ENCODE measurements at places on chromosomes 11 and 22.

GRCh38 chr22:22943521-22944267 lies 56.1 kb downstream of the IGLL5 start:
- DNase-seq = no peak
- H3K27ac ChIP-seq = no peak overlapping the region
- H3K4me3 ChIP-seq = no peak overlapping the region
- no peaks in the 10 kb centered on the region for H3K36me3 ChIP-seq
- peaks cover 66% of the 10 kb centered on the region for H3K27me3 ChIP-seq

DNA sequence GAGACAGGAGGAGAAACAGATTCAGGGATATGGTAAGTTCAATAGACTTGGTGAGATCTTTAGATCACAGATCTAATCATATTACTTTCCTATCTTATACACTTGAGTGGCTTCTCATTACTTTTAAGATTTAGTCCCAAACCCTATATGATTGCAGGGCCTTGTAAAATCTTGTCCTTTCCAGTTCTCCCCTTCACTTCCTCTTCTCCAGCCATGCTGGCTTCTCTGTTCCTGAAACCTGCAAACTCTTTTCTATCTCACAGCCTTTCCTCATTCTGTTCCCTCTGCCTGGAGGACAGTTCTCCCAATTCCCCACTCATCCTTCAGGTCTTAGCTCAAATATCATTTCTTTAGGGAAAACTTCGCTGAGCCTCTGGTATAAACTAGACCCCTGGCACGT lies 65.9 kb upstream of the BIRC3 start:
- no peaks in the 10 kb centered on the region for H3K4me1 ChIP-seq
- no peaks in the 10 kb centered on the region for H3K36me3 ChIP-seq
- no peak for DNase-seq
- no peak overlapping the region for H3K27ac ChIP-seq
- H3K4me3 ChIP-seq = no peak overlapping the region

DNA sequence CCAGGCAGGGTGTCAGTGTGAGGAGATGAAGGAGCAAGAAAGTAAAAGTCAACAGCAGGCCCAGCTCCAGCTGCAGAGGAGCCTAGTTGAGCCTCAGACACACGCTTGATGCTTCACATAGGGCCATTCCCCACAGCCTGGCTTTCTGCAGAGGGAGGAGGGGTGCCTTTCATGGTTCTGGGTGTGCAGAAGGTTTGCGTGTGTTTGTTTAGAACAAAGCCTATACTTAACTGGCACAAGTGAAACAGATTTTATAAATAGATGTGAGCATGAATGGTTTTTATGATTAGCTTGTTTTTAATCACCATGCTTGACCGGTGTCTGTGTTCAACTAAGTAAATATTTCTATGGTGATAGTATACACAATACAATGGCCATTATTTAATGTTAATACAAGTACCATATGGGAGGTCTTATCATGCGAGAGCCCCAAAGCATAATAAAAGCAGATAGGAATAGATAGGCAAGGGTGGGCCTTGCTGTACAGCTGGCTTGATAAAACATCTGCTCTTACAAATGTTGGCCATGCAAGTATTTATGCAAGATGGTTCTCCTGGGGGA lies 290.2 kb downstream of the ETS1 start:
- H3K4me3 ChIP-seq = no peak overlapping the region
- DNase-seq = no peak
- no peaks in the 10 kb centered on the region for H3K27me3 ChIP-seq

GRCh38 chr11:12269104-12269441 lies 108.3 kb upstream of the PARVA start:
- H3K27ac ChIP-seq = peak overlapping the region; percentile 60
- H3K4me3 ChIP-seq = no peak overlapping the region
- peaks cover 21% of the 10 kb centered on the region for H3K4me1 ChIP-seq
- no peaks in the 10 kb centered on the region for H3K36me3 ChIP-seq
- H3K27me3 ChIP-seq = no peaks in the 10 kb centered on the region

- no peaks in the 10 kb centered on the region for H3K27me3 ChIP-seq
- H3K4me1 ChIP-seq = peaks cover 18% of the 10 kb centered on the region
- no peaks in the 10 kb centered on the region for H3K36me3 ChIP-seq
- no peak overlapping the region for H3K4me3 ChIP-seq
These were observed 325.7 kb downstream of the SOX6 start for GRCh38 chr11:16030664-16031063.

- H3K27me3 ChIP-seq = no peaks in the 10 kb centered on the region
- DNase-seq = no peak
- H3K4me1 ChIP-seq = no peaks in the 10 kb centered on the region
- no peak overlapping the region for H3K27ac ChIP-seq
These were observed 22.4 kb downstream of the RTCB start for GRCh38 chr22:32389685-32390084.

- no peak overlapping the region for H3K4me3 ChIP-seq
- DNase-seq = no peak
- H3K27ac ChIP-seq = no peak overlapping the region
- peaks cover 14% of the 10 kb centered on the region for H3K4me1 ChIP-seq
- no peaks in the 10 kb centered on the region for H3K27me3 ChIP-seq
These were observed 10.2 kb downstream of the SIRT3 start for GRCh38 chr11:225734-226453.

DNA sequence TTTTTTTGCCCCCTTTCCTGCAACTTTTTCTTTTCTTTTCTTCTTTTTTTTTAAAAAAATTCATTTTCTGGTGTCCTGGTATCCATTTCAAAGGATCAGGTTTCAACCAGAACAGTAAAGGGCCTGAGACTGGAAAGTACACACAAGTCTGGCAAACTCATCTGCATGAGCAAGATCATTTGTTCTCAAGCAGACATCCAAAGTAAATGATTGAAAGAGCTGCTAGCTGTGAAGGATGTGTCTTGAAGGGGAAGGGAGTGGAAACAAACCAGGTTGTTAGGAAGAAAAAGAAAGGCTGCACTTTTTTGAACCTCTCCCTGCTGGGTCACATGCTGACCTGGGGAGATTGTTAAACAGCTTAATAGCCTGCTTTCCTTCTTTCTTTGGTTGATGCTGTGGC lies 5.3 kb downstream of the YAP1 start:
- peaks cover 90% of the 10 kb centered on the region for H3K4me1 ChIP-seq
- no peaks in the 10 kb centered on the region for H3K27me3 ChIP-seq
- H3K27ac ChIP-seq = no peak overlapping the region
- no peak overlapping the region for H3K4me3 ChIP-seq
- no peak for DNase-seq

- no peaks in the 10 kb centered on the region for H3K36me3 ChIP-seq
- DNase-seq = no peak
- no peak overlapping the region for H3K27ac ChIP-seq
- no peak overlapping the region for H3K4me3 ChIP-seq
- H3K27me3 ChIP-seq = no peaks in the 10 kb centered on the region
- no peaks in the 10 kb centered on the region for H3K4me1 ChIP-seq
These were observed 326.6 kb upstream of the LRRC4C start for GRCh38 chr11:41786087-41786486.

DNA sequence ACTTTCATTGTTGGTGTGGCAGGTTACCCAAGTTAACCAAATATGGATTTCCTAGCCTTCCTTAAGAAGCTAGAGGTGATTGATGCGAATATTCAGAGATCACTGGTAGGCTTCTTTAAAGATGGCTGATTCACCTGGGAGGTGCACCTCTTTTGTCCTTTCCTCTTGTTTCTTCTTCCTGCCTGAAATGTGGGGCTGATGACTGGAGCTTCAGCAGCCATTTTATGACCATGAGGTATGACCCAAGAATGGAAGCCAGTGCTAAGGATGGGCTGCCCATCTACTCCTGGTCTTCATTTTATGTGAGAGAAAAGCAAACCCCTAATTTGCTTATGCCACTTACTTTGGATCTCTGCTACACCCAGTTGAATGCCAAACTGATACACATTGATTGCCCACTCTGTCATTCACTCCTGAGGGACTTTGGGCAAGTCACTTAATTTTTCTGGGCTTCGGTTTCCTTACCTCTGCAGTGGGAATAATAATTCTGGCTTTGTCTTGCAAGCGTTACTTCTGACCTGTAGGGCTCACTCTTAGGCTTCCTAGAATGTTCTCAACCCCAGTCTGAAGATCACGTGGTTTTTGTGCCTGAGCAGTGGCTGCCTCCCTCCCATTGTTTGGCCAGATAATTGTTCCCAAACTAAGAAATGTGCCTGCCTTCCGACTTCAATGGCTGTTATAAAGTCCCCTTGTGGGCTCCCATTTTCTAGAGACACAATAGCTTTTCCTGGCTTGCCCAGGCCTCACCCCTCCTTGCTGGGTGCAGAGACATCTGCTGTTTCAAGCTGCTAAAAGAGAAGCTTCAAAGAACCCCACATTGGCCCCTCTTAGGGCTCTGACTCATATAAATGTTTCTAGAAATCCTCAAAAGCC lies 243.1 kb downstream of the ST3GAL4 start:
- no peak overlapping the region for H3K4me3 ChIP-seq
- H3K27me3 ChIP-seq = peaks cover 90% of the 10 kb centered on the region
- no peak for DNase-seq
- H3K4me1 ChIP-seq = no peaks in the 10 kb centered on the region
- no peaks in the 10 kb centered on the region for H3K36me3 ChIP-seq

DNA sequence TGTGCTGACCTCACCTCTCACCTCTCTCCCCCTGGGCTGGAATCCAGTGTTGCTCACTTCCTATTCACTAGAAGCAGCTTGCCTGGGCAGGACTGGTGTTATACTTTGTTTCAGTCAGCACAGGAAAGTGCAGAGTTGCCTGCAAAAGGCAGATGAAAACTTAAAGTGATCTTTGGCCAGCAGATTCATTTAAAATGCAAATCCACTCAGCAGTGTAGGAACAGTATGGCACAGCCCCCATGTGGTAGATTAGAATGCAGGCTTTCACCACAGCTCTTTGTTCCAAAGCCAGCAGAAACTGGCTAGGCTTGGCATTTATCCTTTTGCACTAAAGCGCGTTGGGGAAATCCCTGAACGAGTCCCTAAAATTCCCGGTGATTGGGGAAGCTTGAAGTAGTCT lies 301.2 kb downstream of the OR4C45 start:
- DNase-seq = no peak
- no peaks in the 10 kb centered on the region for H3K4me1 ChIP-seq
- no peaks in the 10 kb centered on the region for H3K27me3 ChIP-seq
- no peak overlapping the region for H3K4me3 ChIP-seq
- H3K27ac ChIP-seq = no peak overlapping the region
- no peaks in the 10 kb centered on the region for H3K36me3 ChIP-seq

GRCh38 chr11:46392421-46393230 lies 1.1 kb upstream of the CHRM4 start:
- peaks cover 44% of the 10 kb centered on the region for H3K4me1 ChIP-seq
- peaks cover 19% of the 10 kb centered on the region for H3K36me3 ChIP-seq
- H3K27ac ChIP-seq = no peak overlapping the region
- H3K4me3 ChIP-seq = peak overlapping the region; percentile 63
- H3K27me3 ChIP-seq = peaks cover 48% of the 10 kb centered on the region

GRCh38 chr11:33692013-33692504 lies 8.6 kb downstream of the C11orf91 start:
- no peaks in the 10 kb centered on the region for H3K27me3 ChIP-seq
- peaks cover 90% of the 10 kb centered on the region for H3K4me1 ChIP-seq
- peak overlapping the region; percentile 93 for H3K27ac ChIP-seq
- peak overlapping the region; percentile 29 for H3K4me3 ChIP-seq

DNA sequence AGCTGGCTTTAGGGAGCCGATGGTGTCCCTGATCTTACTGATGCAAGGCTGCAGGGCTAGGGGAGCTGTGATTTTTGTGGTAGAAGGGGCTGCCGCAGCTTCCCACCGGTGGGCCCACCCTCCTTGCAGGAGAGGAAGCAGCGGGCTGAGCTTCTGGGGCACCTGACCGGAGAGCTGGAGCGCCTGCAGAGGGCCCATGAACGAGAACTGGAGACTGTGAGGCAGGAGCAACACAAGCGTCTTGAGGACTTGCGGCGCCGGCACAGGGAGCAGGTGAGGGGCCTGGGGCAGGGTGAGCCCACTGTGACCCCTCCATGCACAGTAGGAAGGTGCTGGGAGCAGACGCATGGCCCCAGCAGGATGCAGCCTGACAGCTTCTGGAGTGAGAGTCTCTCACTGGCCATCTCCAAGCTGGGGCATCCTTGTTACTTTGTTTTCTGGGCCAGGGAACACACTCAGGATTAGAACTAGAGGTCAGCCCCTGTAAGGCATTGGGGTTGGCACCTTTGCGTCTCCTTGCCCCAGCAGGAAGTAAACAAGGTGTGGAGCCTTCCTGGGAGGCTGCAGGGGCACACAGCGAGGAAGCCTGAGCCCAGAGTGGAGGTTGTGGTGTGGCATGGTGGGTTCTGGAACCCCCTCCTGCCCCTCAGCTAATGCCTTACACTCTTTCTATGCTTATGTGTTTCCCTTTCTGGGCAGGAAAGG lies 66.7 kb downstream of the CEP164 start:
- H3K27me3 ChIP-seq = no peaks in the 10 kb centered on the region
- peaks cover 90% of the 10 kb centered on the region for H3K36me3 ChIP-seq
- DNase-seq = no peak
- H3K4me1 ChIP-seq = no peaks in the 10 kb centered on the region
- no peak overlapping the region for H3K4me3 ChIP-seq

DNA sequence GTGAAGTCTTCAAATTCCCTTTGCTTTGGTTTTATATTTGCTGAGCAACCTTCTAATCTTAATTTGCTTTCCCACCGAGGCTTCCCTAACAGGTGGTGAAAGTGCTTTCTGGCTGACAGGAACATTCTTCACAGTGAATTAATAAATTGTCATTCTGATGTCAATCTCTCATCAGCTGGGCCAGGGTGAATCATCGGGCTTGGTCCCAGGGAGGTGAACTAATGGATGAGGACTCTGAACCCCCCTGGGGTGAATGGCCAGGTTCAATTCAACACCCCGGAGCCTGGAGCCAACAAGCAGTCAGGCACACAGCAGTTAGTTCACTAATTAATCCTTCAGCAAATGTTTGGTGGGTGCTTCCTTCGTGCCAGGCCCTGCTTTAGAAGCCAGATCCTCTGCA lies 155.4 kb upstream of the PDGFD start:
- no peaks in the 10 kb centered on the region for H3K4me1 ChIP-seq
- H3K27me3 ChIP-seq = no peaks in the 10 kb centered on the region
- no peaks in the 10 kb centered on the region for H3K36me3 ChIP-seq

DNA sequence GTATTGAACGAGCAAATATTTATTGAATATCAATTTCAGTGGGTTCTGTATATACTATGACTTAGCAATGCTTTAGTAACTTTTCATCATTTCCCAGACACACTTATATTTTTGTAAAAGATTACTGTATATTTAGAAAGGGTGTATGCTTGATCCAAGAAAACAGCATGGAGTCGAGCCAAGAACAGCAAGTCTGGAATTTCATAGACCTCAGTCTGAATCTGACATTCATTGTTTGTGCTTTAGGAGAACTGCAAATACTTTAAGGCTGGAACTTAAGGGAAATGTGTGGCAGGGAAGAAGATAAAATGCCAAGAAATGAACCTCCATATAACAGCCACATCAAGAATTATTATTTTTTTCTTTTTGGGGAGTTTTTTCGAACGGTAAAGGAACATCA lies 1156.8 kb downstream of the LRRC4C start:
- H3K27ac ChIP-seq = no peak overlapping the region
- no peak for DNase-seq
- H3K4me1 ChIP-seq = no peaks in the 10 kb centered on the region
- no peak overlapping the region for H3K4me3 ChIP-seq
